ENCODE measurements at places on chromosomes 13 and 19.

- peak; percentile 23 for DNase-seq
These were observed 181.3 kb downstream of the KDM4B start for GRCh38 chr19:5149932-5150901.

DNA sequence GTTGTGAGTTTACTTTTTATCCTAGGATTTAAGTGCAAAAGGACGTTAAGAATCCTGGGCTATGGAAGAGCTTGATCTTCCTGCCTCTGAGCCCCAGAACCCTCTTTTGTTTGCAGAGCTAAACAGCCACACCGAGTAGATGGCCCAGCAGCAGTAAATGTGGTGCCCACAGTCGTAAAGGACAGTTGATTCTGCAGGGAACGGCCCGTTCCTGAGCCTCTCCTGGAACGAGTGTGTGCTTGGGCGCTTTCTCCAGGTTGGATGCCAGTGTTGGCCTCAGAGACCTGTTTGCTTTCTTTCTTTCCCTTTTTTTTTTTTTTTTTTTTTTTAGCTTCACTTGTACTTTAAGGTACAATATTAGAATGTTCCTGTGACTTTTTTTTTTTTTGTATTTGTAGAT, 41.7 kb downstream of the SPATA13 start:
- no peak for DNase-seq

GRCh38 chr19:51034704-51035103, at the start of gene KLK12:
Gene KLK12, minus strand, starts transcription at chr19:51035002. Its CDS starts 381 bp downstream, at chr19:51034621.
- DNase-seq, result no peak

DNA sequence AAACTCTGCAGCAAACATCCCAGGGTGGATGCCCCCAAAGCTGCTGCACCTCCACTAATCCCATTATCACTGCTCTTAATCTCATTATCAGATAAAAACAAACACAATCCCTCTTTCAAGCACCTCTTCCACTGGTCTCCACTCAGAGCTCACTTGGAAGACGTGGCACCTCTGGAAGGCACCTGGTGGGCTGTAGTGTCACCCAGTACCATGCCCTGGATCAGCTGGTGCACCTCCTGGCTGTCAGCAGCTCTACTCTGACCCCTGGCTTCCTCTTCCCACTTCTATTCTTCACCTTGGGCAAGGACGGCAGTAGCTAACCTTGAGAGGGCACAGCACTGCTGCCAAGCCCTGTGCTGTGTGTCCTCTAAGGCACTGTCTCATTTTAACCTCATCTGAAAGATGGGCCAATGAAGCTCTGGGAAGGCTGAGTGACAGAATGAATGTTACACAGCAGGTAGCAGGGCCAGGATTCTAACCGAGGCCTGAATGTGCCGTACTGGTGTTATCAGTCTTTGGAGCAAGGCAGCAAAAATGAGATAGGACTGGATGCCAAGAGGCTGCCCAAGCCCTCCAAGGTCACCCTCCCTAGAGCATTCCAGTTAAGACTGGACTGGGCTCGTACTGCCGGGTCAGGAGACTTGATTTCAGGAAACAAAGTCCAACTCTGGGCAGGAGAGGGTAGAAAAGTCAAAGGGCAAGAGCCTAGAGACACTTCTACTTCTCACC, 7.4 kb downstream of the BRD4 start:
- no peak for DNase-seq

- no peak for DNase-seq
These were observed 5.7 kb downstream of the ERF start for GRCh38 chr19:42249149-42249750.

DNA sequence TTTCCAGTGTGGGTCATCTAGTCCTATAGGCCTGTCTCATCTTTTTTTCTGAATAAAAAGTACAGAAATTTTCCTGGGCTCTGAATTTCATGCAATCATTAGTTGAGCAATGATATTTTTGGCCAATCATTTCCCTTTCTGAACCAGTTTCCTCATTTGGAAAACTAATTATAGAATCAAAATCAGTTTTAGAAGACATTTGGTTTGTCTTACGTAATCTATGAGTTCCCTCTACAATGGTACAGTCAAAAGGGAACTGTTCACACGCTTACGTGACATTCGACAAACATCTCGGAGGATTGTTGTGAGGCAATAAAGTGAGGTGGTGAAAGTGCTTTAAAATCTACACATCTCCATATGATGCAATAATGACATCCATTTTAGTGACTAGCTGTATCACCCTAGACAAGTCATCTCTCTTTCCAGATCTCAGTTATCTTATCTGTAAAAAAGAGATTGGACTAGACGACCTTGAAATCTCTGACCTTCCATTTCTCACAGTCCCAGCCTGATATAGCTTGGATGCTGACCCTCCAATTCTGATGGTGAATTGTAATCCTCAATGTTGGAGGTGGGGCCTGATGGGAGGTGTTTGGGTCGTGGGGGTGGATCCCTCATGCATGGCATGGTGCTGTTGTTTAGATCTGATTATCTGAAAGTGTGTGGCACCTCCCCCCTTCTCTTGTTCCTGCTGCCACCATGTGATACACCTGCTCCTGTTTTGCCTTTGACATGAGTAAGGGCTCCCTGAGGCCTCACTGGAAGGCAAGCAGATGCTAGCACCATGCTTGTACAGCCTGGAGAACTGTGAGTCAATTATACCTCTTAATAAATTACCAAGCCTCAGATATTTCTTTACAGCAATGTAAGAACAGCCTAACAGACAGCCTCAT, 26.7 kb downstream of the FLT1 start:
- peak; percentile 45 for DNase-seq

- no peak for DNase-seq
These were observed 2.3 kb upstream of the FCAR start for GRCh38 chr19:54871696-54872095.

DNA sequence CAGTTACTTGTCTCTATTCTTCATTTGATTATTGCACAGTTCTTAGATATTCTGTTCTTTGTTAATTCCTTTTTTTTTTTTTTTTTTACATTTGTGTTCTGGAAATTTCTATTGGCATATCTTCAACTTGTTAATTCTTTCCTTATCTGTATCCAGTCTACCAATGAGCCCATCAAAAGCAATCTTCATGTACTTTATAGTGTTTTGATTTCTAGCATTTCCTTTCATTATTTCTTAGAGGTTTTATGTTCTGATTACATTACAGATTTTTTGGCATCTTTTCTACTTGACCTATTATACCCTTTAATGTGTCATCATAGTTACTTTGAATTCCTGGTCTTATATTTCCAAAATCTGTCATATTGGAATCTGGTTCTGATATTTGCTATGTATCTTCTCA, 2194.8 kb downstream of the PCDH9 start:
- DNase-seq, result no peak

GRCh38 chr13:21594715-21595545, 9.0 kb downstream of the MICU2 start:
- no peak for DNase-seq

DNA sequence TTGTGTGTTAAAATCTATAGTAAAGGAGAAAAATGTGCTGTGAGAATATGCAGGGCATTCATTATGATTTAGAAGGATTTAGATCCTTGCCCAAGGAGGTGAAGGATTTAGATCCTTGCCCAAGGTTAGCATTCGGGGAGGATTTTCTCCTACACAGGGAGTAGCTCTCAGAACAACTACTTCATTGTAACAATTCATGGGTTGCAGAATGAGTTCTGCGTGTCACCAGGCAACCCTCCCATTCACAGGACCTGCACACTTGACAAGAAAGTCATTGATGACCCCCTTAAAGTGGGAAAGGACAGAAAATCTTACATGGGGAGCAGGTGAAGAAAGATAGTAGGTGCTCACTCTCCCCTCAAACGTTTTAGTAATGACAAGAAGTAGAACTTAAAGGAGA, 167.1 kb upstream of the MAB21L1 start:
- no peak for DNase-seq

- DNase-seq, result no peak
These were observed 19.4 kb upstream of the RANBP3 start for GRCh38 chr19:5997371-5997770.

- DNase-seq, result no peak
These were observed 1141.3 kb upstream of the PCDH20 start for GRCh38 chr13:62556978-62557377.

DNA sequence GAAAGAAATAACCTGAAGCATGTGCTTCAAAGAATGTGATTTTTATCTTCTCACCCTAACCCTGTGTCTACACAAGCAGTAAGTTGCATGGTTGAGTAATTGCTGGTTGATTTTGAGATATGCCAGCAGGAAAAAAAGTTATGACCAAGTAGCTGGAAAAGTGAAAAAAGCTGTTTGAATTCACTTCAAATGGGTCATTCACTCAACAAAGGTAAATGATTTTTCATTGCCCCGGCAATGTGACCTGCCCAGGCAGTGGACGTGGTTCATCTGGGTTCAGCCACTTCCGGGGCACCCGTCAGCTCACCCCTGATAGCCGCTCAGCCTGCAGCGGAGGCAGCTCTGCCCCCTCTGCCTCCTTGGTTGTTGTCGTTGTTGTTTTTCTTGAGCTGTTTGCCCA, 18.5 kb downstream of the TNFRSF19 start:
- DNase-seq, result no peak

DNA sequence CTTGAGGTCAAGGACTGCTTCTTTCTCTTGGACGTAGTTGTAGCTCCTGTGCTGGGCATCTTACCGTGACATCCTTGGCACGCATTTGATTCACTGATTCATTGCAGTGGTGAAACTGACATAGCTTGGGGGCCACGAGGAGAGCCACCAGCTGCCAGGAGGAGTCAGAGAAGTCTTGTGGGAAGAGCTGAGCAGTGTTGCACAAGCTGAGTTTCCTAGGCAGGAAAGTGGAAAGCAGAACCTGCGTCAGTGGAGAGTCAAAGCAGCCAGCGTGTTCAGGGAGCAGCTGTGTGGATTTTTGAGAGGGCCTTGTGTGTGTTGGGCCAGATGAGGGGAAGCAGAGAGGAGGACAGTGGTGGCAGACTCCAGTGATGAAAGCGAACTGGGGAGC, 5.3 kb upstream of the GPR183 start:
- no peak for DNase-seq

DNA sequence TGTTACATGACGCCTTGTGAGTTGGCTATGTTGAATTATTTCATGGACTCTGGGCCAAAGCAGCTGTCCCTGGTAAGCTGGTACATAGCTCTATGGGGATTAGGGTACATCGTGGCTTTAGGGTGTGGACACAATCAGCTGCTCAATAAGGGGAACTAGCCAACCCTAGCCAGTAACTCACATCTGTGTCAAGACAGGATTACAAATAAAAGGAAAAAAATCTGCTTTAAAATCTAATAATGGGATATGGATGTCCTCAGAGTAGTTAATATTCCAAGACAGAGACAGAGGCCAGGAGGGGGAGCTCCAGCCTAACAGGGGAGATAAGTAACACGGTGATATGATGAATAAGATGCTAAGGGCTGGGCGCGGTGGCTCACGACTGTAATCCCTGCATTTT, 21.1 kb upstream of the ZNF766 start:
- no peak for DNase-seq

GRCh38 chr19:45547965-45548609, 36.5 kb downstream of the OPA3 start:
- no peak for DNase-seq

GRCh38 chr13:86684402-86684801, 885.2 kb upstream of the SLITRK6 start:
- DNase-seq, result no peak

DNA sequence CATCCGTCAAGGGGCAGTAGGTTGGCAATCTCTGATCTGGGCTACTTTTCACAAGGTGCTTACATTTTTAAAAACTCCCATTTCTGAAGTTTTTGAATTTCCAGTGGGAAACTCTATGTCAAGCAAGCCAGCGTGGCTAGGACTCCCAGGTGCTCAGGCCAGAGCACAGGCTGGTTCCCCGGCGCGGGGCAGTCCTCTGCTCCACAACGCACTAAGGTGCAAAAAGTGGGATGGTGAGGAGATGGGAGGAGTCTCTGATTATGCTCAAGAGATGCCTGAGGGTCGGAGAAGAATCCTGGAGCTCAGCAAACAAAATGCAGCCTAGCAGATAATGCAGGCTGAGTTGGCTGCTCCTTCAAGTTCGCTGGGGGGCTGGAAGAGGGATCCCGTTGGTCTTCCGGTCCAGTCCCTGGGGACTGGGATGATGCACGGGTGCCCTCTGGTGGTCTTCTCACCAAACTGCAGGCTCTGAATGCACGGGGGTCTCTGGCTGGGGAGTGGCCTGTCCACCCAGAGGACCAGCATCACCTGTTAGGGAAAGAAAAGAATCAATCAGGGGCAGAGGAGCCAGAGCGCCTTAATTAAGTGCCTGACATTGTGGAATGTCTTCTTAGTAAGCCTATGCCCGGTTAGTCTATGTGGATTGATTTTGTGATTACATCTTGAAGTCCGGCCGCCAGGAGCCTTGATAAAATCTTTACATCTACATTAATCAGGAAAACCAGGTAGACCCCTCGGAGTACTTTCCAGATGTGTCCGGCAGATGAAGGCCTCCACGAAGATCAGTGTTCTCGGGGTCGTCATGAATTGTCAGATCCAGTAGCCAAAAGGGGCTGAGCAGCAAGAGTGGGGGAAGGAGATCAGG, 244.4 kb upstream of the MAB21L1 start:
- peak; percentile 61 for DNase-seq

- no peak for DNase-seq
These were observed 448.9 kb downstream of the PCDH9 start for GRCh38 chr13:66781241-66781640.

DNA sequence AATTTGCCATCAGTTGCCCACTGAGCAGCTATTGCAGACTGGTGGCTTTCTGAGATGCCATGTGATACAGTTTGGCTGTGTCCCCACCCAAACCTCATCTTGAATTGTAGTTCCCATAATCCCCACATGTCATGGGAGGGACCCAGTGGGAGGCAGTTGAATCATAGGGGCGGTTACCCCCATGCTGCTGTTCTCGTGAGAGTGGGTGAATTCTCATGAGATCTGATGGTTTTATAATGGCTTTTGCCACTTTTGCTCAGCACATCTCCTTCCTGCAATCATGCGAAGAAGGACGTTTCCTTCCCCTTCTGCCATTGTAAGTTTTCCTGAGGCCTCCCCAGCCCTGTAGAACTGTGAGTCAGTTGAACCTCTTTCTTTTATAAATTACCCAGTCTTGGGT, 34.8 kb upstream of the ANKRD10 start:
- no peak for DNase-seq

DNA sequence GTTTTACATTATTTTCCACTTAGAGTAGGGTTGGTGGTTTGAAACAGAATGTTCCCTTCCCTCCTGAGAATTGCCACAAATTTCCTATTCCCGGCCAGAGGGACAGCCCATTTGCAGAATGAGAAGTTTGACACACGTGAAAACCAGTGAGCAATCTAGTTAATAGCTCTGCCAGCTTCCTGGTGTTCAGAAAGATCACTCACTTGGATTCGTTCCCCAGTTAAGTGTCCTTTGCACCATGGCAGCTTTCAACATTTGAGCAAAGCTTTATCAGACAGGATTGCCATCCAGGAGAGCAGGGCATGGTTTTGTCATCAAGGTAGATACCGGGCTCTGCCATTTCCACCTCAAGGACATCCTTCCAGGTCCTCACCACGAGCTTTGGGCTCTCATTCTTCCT, 28.2 kb downstream of the RASL11A start:
- DNase-seq, result no peak

- no peak for DNase-seq
These were observed 153.8 kb downstream of the KCTD12 start for GRCh38 chr13:76732367-76732766.

- peak; percentile 34 for DNase-seq
These were observed 1.5 kb upstream of the NTN5 start for GRCh38 chr19:48674216-48674809.

- DNase-seq, result no peak
These were observed 47.3 kb upstream of the NPAS1 start for GRCh38 chr19:46972311-46972710.

GRCh38 chr19:18418029-18418482, 1.1 kb upstream of the SSBP4 start:
- DNase-seq, result no peak

- DNase-seq, result no peak
These were observed 553.1 kb downstream of the EFNB2 start for GRCh38 chr13:105982219-105982930.
